ENCODE measurements at places on chromosomes 4 and X. TPM values are rescaled to one million over a fixed set of nuclear protein-coding genes. Genes with fewer than 3 reads are reported as not detected.

ANOS1 gene
- total RNA-seq, result not detected

TENM3 gene
- 33.9 TPM for total RNA-seq

MAGED1 gene
- total RNA-seq, result 105 TPM

KLB gene
- total RNA-seq, result not detected

MSMO1 gene
- 41.6 TPM for total RNA-seq

ELOVL6 gene
- 3.9 TPM for total RNA-seq

NLGN3 gene
- not detected for total RNA-seq

SSX2 gene
- total RNA-seq, result not detected

GLRA3 gene
- total RNA-seq, result not detected

PABPC1L2A gene
- not detected for total RNA-seq

MAGEC2 gene
- total RNA-seq, result 79.0 TPM

USP26 gene
- total RNA-seq, result not detected

BEX3 gene
- total RNA-seq, result 171 TPM

PRSS12 gene
- 10.9 TPM for total RNA-seq

HERC5 gene
- 12.0 TPM for total RNA-seq

BTK gene
- 0.06 TPM for total RNA-seq

DMP1 gene
- total RNA-seq, result not detected
